ENCODE measurements at places on chromosomes 16 and 17.

DNA sequence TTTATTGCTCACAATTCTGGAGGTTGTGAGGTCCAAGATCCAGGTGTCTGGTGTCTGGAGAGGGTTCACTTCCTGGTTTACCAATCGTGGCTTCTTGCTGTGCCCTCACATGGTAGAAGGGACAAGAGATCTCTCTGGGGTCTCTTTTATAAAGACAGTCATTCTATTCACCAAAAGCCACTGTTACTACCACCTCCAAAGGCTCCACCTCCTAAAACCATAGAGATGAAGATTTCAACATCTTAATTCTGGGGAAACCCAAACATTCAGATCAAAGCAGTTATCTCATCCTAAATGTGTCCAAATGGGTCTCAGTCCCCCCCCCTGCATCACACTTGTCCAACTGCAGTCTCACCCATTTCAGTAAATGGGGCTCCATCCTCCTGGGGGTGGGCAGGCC lies 132.9 kb upstream of the XYLT1 start:
- no peak for DNase-seq

DNA sequence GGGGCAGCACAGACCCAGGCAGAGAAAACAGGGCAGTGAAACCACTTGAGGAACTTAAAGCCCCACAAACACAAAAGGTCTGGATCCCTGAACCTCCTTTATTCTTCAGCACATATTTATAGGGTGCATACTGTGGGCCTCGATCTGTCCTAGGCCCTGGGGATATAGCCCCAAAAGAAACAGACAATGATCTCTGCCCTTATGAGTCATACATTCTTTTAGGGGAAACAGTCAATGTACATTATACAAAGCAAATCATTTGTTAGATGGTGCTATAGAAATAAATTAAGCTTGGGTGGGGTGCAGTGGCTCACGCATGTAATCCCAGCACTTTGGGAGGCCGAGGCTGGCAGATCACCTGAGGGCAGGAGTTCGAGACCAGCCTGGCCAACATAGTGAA lies 10.0 kb upstream of the HES7 start:
- DNase-seq = no peak

DNA sequence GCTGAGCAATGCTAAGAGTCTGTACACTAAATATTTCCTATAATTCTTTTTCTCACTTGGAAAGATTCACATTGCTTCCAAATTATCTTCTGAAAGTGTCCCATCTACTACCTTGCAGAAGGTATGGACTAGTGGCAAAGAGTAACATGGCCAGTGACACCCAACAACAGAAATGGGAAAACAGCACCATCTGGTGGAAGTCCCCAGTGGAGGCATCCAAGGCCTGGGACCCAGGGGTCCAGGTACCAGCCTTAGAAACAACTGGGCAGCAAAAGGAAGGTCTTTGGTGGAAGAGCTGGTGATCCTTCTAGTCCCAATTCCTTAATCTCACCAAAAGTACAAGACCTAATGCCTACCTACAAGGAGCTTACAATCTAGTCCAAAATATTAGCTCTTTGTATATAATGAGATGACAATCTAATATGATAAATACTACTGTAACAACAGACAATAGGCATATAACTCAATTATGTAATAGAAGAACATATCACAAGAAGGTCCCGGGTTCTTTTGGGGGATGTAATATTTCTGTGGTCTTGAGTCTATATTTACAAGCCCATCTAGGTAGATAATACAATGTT lies 55.3 kb downstream of the SKAP1 start:
- DNase-seq = no peak

- no peak for DNase-seq
Observed at GRCh38 chr17:57612202-57613071, 132.7 kb downstream of the CCDC182 start.

- DNase-seq = no peak
Observed at GRCh38 chr16:15523939-15524338, 89.6 kb downstream of the BMERB1 start.

GRCh38 chr17:47358652-47359051 lies 34.9 kb downstream of the EFCAB13 start:
- DNase-seq = no peak

DNA sequence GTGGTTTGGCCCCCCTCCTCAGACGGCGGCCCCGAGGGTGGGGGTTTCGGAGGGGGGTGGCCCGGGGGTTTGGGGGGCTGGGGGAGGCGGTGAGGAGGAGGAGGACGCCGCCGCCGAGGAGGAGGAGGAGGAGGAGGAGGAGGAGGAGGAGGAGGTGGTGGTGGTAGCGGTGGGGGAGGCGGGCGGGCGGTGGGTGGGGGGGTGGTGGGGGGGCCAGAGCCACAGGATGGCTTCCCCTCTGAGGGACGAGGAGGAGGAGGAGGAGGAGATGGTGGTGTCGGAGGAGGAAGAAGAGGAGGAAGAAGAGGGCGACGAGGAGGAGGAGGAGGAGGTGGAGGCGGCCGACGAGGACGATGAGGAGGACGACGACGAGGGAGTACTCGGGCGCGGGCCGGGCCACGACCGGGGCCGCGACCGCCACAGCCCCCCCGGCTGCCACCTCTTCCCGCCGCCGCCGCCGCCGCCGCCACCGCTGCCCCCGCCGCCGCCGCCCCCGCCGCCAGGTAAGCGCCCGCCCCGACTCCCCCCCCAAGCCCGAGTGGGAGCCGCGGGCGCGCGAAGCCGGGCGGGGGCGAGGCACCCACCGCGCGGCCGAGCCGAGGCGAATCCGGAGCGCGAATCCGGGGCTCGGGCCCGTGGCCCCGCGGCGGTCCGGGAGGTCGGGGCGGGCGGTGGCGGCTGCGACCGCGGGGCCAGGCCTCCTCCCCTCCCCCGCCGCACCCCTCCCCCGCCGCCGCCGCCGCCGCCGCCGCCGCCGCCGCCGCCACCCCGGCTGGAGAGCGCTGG lies 3.8 kb upstream of the CHD3 start:
- no peak for DNase-seq

DNA sequence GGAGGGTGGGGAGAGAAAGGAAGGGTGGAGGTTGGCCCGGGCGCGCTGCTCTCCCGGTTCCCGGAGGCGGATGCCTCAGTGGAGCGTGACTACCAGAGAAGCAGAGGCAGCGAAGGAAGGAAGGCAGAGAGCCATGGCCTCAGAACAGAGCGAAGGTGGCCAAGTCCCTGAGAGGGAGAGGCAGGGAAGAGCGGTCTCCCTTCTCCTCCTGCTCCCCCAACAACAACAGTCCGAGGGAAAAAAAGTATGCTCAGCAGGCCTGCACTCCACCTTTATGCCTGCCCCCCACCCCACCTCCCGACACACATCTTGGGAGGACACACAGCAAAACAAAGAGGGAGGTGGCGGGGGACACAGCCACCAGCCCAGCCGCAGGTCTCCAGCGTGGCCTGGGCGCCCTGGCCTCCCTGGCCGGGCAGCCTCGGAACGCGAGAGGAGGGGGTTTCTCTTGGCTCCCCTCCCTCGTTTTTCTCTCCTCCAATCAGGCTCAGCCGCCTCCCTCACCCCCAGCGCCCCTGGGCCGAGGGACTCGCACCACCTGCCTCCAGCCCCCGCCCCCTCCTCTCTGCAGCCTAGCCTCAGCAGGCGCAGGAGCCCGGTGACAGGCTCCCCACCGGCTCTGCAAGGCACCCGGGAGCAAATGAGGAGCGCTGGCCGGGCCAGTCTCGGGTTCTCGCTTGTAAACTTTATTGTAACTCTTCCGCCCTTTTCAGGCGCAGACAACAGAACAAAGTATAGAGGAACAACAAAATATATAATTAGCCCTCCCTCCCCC lies 1.1 kb upstream of the HOXB7 start:
- no peak for DNase-seq

- DNase-seq = no peak
Observed at GRCh38 chr17:51734976-51735375, 423.5 kb downstream of the CA10 start.

GRCh38 chr17:41071606-41072360 lies 6.1 kb upstream of the KRTAP2-4 start:
- DNase-seq = no peak

DNA sequence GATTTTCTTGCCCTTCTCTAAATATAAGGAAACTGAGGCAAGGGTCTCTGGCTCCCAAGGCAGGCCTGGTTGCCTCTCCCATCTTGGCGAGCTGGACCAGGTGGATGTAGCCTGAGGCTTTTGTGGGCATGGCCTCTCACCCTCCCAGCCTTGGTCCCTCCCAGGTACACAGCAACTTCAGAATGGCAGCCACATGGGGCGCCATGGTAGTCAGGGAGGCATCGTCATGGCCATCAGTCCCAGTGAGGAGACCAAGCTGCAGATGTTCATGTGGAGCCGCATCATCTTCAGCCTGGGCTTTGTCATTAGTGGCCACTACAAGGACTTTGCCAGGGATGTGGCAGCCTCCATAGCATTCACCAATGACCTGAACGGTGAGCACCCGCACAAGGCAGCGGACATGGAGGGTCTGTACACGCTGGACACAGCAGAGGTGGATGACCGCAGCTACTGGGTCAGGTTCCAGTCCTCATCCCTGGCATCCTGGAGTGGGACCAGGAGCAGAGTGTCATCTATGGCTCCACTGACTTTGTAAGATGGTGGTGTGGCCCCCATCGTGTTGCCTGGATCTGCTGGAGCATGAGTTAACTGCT lies 165.8 kb upstream of the ZNF267 start:
- no peak for DNase-seq

- DNase-seq = no peak
Observed at GRCh38 chr17:76381633-76382350, 2.6 kb upstream of the SPHK1 start.

GRCh38 chr17:60079401-60080243 lies 901 bp upstream of the HEATR6 start:
- no peak for DNase-seq

DNA sequence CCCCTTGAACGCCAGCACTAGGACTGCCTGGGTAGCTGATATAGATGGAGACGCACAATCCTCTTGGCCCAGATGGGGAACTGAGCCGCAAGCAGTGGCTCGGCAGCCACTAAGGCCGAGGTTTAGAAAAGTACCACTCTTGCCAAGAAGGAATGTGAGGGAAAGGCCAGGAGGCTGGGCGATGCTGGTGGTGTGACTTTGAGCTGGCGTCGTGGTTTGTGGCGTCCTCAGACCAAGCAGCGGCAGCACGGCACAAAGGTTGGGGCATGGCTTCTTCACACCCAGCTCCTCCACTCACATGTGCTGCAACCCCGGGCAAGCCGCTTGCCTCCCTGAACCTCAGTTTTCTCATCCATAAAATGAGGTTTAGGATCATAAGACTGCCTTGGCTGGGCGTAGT lies 15.6 kb downstream of the DCAKD start:
- DNase-seq = no peak

DNA sequence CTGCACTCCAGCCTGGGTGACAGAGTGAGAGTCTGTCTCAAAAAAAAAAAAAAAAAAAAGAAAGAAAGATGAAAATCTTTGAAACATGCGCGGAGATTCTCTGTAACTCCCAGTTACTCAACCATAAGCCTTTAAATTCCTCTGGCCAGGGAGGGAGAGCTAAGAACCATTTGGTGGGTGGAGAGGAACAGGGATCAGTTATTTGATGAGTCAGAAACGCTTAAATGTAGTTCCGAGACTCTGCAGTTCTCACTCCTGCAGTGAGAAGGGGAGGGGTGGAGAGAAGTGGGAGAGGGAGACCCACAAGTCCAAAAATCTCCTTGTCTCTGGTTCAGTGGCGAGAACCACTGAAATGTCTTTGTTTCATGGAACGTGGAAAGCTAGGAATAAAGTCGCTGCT lies 266.7 kb downstream of the SOX9 start:
- no peak for DNase-seq

- DNase-seq = no peak
Observed at GRCh38 chr16:77842468-77842867, 54.1 kb downstream of the VAT1L start.

- DNase-seq = no peak
Observed at GRCh38 chr17:50977487-50978159, 111.5 kb upstream of the TOB1 start.

DNA sequence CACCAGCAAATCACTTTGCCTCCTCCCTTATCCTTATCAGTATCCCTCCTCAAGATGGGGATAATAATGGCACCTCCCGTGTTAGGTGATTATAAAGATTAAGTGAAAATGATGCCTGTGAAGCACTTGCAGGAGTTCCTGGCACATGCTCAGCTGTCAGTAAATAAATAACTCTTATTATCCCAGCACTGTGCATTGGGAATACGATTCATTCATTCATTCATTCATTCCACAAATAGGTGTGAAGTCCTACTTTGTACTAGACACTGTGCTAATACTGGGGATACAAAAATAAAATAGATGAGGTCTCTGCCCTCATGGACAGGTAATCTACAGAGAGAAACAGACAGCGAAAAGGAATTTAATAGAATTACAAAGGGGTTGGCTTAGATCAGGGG lies 2.0 kb downstream of the XYLT2 start:
- DNase-seq = no peak

DNA sequence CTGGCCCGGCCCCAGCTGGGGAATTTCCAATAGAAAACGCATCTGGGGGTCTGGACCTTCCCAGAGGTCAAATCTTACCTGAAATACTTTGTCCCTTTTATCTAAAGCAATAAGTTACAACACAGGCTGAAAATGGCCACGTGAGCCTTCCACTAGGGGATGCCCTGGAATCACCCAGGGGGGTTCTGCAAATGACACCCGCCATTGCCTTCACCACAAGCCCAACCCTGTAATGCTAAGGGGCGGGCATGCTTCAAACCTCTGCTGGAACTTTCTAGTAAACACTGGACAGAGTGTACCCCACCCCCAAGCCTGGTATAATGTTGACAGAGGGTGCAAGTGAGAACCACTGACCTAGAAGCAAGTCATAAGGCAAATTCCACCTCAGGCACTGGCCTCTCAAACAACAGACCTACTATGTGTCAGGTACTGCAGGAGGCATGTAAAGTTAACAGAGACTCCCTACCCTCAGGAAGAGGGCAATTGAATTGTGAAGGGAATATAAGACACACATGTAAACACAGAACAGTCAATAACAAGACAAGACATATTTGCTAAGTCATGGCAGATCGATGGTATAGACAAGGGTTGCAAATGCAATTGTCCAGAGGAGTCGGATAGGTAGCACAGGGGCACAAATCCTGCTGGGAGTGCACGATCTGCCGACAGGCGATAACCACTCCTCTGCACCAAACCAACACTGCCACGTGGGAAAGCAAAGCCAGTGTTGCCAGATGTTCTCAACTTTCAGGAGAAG lies 59.0 kb downstream of the ARHGAP17 start:
- DNase-seq = no peak

DNA sequence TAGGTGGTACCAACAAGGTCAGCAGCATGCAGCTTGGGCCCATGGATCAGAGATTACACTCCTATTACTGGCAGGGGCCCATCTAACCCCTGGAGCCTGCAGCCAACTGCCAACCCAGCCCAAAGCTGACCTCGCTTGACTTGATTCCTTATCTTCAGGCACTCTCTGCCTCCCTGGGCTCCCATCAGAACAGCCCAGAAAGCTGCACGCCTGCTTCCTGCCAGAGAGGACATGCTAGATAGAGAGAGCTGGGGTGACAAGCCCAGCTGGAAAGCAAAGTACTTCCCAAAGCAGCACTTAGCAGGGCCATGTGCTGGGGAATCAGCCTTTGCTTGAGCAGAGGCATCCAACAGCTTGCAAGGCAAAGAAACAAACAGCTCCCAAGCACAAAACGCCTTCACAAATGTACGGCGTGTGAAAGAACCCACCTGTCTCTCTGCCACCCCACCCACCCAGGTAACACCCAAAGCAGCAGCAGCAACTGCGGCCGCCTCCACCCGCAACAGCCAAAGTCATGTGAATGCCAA lies 74.2 kb upstream of the NLK start:
- DNase-seq = no peak
